ENCODE measurements at places on chromosomes 7 and 10.

GRCh38 chr7:16594676-16595075 lies 50.9 kb downstream of the ANKMY2 start:
- no peak for DNase-seq

GRCh38 chr7:105808703-105809590 lies 67.5 kb downstream of the ATXN7L1 start:
- DNase-seq, result peak; percentile 95

DNA sequence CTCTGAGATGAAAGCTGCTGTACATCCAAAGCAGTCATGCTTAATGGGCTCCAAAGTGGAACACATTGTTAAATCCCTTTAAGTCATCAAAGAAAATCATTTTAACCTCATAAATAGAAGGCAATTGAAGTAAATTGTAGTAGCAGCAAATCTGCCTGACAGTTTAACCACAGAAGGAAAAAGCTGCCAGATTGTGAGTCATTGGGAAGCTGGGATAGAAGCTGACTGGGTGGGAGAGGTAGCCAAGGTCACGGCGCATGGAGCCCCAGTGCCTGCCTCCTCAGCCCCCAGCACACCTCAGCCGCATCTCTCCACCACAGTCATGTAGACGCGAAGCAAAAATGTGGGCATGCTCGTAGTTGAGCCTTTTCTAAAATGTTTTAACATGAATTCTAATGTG lies 44.0 kb downstream of the TARP start:
- DNase-seq, result no peak

DNA sequence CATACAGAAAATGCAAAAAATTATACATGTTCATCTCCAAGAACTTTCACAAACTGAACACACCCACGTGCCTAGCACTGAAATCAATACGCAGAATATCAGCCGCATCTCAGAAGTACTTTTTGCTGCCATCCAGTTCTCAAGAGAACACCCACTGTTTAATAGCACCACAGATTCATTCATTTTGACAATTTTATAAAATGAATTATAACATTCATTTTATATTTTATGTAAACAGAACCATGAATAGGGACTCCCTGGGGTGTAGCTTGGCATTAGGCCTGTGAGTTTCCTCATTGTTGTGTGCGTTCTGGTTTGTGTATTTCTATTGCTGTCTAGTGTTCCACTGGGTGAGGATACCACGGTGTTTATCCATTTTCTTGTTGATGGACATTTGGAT lies 77.3 kb upstream of the PIP4K2A start:
- DNase-seq, result no peak

DNA sequence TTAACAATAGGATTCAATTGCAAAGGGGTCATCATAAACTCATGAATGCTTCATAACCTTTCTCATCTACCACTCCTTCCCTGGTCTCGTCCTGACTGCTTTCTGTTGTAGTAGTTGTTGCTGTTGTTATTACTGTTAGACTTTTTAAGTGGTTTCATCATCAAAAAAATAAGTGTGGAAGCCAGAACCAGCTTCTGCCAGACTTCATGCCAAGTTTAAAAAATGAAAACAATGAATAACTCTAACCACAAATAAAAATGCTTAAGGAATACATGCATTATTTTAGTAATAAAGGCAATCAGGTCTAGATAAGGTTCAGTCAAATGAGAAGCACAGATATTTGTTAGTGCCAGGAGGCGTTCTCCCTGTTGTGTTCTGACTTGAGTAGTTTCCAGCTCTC lies 85.4 kb downstream of the PCLO start:
- DNase-seq, result no peak

GRCh38 chr10:126588024-126588423 lies 82.5 kb downstream of the C10orf90 start:
- DNase-seq, result no peak

GRCh38 chr10:1360558-1361164 lies 304.5 kb downstream of the WDR37 start:
- DNase-seq, result no peak

- DNase-seq, result no peak
Measured at GRCh38 chr7:147857152-147858140, 733.1 kb upstream of the C7orf33 start.

GRCh38 chr7:78095549-78095948 lies 297.0 kb downstream of the PHTF2 start:
- DNase-seq, result no peak

DNA sequence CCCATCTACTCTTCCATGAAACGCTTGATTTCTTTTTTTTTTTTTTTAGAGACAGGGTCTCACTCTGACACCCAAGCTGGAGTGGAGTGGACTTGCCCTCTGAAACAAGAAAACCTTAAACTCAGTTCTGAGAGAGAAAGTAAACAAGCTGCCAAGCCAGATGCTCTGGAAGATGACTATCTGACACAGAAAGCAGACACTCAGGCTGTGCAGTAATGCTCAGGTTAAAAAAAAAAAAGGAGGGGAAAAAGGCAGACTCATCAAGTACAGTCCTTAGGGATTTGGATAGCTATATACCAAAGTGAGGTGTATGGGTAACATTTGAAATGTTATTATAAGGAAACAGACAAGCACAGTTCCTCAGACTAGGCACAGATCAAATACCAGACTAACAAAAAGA lies 80.5 kb downstream of the IDE start:
- DNase-seq, result no peak

DNA sequence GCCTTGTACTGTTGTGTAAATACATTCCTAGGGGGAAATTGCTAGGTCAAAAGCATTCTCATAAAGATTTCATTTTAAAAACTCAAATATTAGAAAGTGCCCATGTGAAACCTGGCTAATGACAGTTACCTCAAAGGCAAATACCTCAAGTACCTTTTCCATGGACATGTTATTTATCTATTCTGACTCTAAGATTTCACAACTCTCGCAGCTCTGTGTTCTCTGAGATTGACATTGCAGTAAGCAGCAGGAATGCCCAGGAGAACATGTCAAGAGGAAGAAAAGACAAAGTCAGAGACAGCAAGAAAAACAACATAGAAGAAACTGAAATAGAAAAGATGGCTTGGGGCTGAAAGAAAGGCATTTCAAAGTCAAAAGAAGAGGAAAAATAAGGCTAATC lies 187.4 kb downstream of the CYP26A1 start:
- DNase-seq, result no peak

GRCh38 chr10:53325066-53325465 lies 552.5 kb upstream of the MBL2 start:
- DNase-seq, result no peak

DNA sequence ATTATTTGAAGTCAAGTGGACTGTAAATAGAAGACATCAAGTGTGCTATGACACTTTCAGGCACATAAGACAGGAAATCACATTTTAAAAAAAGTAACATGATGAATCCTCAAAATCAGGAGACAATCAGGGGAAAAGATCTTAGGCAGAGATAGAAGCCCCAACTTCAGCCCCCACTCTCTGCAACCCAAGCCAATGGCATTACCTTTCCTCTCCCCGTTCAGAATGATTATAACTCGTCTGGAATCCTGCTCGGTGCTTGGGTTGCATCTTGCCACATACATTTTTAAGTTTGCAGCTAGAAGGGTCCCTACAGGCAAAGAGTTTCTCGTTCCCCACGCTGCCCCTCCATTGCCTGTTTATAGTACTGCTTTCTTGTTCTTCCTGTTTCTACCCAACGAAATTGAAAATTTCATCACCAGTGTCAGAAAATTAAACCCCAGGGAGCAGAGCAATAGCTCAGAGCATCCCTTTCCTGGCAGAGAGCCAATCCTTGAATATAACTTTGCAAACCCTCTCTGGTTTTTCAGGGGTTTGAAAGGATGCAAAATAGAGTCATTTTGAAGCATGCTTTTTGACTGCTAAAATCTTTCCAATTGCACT lies 260.5 kb upstream of the AOAH start:
- peak; percentile 80 for DNase-seq

DNA sequence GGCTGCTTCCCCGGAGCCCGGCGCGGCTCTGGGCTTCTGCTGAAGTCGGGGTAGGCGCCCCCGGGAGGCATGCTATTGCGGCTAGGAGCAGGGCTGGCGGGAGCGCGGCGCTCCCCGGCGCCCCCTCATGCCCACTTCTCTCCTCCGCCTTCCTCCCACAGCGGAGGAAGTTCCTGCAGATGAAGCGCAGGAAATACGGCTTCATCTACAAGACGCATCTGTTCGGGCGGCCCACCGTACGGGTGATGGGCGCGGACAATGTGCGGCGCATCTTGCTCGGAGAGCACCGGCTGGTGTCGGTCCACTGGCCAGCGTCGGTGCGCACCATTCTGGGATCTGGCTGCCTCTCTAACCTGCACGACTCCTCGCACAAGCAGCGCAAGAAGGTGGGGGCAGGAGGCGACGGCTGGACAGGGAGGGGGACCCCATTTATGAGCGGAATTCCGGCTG lies 479 bp downstream of the CYP26A1 start:
- DNase-seq, result no peak

DNA sequence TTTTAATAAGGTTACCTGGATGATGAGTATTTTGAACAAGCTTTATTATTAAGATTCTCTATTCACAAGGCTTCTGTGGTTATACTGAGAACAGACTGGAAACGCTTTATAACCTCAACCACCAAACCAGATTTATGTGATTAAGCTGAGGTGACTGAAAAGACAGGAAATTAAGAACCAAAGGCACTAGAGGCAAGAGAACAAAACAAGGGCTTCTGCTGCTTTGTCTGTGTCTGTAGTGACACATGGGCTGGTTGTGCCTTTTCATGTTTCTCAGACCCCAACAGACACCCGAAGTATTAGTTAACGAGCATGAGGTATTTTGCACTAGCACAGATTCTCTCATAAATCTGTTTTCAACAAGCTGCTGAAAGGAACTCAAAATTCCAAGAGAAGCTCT lies 64.4 kb downstream of the RAPGEF5 start:
- DNase-seq, result no peak

DNA sequence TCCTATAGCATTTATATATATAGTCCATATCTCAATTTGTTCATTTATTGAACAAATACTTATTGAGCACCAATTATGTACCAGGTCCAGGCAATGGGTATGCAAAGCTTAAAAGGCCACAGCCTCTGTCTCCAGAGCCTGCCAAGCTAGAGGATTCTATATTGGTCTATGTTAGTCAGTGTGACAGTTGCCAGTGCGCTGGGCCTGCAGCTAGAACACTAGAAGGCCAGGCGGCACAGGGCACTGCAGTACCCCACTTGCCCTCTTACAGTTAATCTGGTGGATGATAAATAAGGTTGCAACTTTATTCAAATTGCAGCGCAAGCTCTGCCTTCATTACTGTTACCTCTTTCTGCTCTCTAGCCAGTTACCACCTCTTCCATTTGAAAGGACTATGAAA lies 68.8 kb downstream of the PPP1R3C start:
- no peak for DNase-seq

DNA sequence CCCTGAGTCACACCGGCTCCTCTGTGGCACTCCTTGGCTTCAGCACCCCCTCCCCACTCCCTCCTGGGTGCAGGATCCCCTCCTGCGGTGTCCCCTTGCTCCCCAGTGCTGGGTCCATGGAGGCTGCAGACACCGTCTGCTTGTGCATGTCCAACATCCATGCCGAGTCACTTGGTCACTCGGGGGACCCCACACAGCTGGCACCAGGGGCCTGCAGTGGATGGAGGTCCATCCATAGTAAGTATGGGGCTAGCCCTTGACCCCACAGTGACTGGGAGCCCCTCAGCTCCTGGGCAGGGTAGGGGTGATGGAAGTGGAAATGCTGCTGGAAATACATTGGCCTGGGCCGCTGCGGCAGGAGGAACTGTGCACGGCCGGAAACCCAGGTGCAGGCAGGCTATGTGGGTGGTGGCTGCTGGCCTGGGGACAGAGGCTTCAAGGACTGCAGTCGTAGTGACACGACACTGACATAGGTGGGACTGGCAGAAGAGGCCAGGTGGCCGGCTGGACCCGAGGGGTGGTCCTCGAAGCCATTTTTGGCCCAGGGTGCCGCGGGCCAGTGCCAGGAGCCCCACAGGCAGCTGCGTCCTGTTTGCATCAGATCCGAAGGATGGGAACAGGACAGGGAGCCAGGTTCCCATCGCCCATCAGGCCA lies 58.9 kb downstream of the GLRX3 start:
- no peak for DNase-seq

- DNase-seq, result no peak
Measured at GRCh38 chr7:47484923-47485639, 96.8 kb downstream of the TNS3 start.

DNA sequence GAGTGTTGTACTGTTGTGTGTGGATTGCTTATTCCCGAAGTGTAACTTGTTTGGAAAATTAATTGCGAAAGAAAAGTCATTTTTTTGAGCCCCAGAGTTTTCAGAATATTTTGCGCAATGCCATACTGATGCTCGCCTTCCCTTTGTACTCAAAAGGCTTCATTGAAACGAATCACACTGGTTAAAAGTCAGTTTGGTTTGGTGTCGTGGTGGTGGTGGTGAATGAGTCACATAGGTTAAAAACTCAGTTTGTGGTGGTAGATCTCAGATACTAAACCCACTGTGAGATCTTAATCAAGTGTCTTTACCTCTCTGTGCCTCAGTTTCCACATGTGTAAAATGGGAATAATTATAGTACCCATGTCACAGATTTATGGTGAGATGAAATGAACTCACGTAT lies 61.1 kb upstream of the IL6 start:
- peak; percentile 80 for DNase-seq

- no peak for DNase-seq
Measured at GRCh38 chr10:45627412-45628048, 45.0 kb downstream of the ZFAND4 start.

- DNase-seq, result no peak
Measured at GRCh38 chr10:132725202-132725601, 60.7 kb downstream of the NKX6-2 start.

GRCh38 chr7:155425887-155426286 lies 32.0 kb upstream of the EN2 start:
- DNase-seq, result no peak

- DNase-seq, result no peak
Measured at GRCh38 chr7:38215115-38215514, 37.1 kb downstream of the STARD3NL start.

GRCh38 chr10:57638411-57638810 lies 629.3 kb downstream of the IPMK start:
- no peak for DNase-seq

- DNase-seq, result no peak
Measured at GRCh38 chr7:116591202-116592040, 66.6 kb downstream of the CAV1 start.

DNA sequence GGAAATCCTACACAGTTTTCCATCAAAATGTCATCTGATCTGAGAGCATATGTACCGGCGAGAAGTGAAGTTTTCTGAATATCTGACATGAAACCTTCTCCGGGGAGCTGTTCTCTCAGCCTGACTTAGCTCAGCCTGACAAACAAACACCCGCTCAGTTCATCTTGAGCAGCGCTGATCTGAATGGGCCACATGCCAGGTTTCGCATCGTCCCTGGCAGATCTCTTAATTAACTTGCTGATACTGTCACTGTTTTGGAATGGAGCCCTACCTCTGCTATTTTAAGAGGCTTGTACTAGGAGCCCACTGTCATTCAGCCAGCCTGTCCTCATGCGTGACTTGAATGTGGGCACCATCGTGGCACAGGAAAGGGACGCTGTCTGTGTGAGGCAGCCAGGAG lies 109.2 kb downstream of the STRA8 start:
- DNase-seq, result no peak

GRCh38 chr10:51201947-51202346 lies 127.7 kb downstream of the PRKG1 start:
- no peak for DNase-seq

Measured in MV-4-11 (cell line).